Muscle of leg (tissue), 16 donors: ENCODE measurements at places on chromosomes 6 and 20. TPM values are rescaled to one million over a fixed set of nuclear protein-coding genes. Genes with fewer than 3 reads are reported as not detected.
A peak's percentile ranks its signal among the peaks of the same experiment; 100 is the strongest.

ARHGAP40 gene
- under 0.01 TPM for total RNA-seq

RAMACL gene
- 0.71 TPM for total RNA-seq

INSM1 gene
- 0.04 TPM for total RNA-seq

DNA sequence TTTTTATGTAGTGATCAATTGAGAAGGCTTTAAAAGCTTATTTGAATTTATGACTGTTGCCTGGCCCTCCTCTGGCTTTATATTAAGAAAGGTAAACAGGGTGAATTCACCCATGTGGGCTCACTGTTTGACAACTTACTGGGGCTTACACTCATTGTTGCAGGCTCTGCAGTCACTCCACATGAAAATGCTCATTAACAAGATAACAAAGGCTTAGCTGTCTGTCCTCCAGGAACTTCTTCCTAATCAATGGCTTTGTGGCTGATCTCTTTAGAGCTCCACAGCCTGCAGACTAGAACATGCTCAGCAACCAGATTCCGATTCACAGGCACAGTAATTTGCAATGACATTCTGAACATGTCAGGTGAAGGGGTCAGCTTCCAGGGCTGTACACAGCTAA lies 323.2 kb upstream of the MAN1A1 start:
- no peak for DNase-seq

FNDC1 gene
- 73.6 TPM for total RNA-seq

KCNG1 gene
- 0.44 TPM for total RNA-seq

SRMS gene
- total RNA-seq: not detected

TINAG gene
- total RNA-seq: 0.04 TPM

EYA4 gene
- 28.8 TPM for total RNA-seq

PRICKLE4 gene
- 2.6 TPM for total RNA-seq

DNA sequence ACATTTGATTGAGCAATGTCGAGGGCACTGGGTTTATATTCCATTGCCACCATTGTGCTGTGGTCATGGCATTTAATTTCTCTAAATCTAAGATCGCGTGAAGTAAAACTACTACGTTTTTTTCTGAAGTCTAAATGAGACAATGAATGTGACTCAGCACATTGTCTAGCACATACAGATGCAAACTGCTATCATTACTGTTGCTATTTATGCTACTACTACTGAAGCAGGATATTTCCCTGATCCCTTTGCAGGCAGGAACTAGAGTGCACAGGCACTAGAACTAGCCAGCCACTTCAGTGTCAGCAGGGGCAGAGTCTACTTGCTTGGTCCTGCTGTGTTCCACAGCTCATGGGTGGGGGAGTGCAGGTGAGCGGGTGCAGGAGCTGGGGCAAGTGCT lies 449.7 kb downstream of the CDKAL1 start:
- DNase-seq: no peak

DNA sequence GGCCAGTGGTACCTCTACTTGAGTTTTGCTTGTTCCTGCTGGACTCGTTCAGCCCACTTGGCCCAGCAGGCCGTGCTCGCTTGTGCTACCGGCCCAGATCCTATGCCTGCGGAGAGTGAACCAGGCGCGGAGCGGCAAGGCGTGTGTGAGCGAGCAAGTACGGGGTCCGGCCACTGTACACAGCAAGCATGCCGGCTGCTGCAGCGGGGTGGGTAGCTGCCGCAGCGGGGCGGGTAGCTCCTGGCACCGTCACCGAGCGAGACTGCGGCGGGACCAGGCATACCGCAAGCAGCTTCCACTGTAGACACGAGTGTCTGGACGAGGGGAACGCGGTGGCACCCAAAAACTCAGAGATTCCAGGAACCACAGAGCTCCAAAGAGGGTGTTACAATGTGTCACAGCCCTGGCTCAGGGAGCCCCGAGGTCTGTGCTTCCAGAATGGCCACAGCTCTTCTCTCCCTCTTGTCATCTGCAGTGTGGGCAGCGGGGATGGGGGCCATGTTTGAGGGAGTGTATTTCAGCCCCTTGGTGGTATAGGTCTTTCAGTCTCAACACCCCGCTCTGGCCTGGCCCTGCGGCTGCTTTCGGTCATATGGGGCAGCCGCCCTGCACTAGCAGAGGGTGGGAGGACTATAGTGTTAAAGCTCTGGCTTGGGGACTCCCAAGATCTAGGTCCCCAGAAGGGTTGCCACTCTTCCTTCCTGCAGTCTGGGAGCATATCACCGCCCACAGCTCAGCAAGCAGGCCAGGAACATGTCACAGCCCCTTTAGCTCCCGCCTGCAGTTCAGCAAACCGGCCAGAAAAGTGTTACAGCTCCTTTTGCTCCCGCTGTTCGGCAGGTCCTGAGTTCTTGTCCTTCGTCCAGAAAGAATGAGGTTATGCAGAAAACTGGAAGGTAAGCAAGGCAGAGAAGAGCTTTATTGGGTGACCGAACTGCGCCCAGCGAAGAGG lies 6.1 kb upstream of the RWDD1 start:
- peak; percentile 17 for DNase-seq

GRCh38 chr6:32153564-32154513 lies at the start of gene PPT2:
PPT2 (plus strand) TSS chr6:32154141; CDS start chr6:32154595, 454 bp downstream.
- DNase-seq: peak; percentile 98

- DNase-seq: no peak
These were observed 111.5 kb downstream of the SESN1 start for GRCh38 chr6:108983151-108983550.

DNA sequence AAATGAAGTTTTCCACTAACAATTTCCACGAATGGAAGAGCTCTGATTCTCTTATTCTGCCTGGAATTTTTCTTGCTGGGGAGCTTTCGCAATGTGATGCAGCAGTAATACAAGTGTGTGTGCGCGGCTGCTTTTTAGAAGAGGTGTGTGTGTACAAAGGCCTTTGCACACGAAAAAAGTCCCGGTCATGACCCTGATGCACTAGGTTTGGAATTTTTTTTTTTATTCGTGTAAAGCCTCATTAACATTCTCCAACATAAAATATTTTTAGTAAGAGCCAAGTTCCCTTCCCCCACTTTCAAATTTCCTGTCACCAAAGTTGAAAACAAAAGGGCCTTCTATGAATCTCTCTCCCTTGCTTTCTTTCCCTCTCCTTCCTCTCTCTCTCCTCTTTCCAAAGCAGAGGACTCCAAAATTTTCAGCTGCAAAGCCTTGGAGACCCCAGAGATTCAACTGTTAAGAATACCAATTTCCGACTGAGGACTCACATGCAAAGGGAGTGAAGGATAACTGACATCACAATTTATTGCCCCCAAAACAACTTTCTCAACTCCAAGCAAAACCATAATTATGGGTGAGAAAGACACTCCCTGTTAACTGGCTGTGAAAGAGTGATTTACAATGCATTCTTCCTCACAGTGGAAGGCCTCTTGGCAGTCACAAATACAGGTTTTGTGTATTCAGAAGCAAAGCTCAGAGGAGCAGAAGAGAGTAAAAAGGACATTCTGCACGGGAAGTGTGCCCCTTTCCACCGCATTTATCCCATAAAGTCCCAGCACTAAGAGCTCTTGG lies 421.2 kb upstream of the JARID2 start:
- peak; percentile 92 for DNase-seq

- no peak for DNase-seq
These were observed 78.7 kb downstream of the PLCB4 start for GRCh38 chr20:9147547-9148024.

DNA sequence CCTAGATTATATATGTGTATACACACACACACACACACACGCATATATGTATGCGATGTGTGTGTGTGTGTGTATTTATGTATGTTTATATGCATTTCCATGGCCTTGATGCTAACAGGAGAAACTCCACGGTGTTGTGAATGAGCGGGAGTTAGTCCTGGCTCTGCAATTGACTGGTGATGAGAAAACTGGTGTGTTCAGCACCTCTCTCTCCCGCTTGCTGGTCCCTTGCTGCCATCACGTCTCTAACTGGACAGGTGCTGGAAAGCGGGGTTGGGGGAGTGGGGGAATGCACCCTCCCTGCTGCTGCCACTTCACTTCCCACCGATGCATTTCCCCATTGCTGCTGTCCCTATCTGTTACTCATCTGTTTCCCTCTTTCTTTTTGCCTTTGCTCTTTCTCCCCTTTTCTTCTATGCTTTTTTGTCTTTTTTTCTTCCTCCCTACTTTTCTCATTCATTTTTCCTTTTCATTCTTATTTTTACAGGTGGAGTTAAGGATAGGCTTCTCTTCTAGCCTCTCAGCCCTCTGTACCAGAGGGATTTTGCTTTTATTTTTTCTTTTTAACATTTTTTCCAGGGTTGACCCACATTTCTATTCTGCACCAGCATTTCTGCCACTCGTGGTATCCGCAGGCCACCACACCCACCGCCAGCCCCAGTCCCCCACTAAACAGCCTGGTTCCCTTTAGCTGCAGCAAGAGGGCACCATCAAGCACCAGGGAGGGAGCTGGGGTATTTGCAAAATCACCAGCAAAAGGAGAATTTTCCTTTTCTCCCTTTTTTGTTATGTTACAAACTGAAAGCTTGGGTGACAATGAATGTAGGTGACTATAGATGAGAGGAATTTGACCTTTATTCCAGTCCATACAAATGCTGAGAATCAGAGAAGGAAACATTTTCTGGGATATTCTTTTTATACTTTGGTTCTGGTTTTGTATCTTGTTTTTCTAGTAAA lies 115.6 kb downstream of the TCP11 start:
- no peak for DNase-seq

- DNase-seq: peak; percentile 10
These were observed 2.3 kb upstream of the ALDH5A1 start for GRCh38 chr6:24492475-24492874.

DNA sequence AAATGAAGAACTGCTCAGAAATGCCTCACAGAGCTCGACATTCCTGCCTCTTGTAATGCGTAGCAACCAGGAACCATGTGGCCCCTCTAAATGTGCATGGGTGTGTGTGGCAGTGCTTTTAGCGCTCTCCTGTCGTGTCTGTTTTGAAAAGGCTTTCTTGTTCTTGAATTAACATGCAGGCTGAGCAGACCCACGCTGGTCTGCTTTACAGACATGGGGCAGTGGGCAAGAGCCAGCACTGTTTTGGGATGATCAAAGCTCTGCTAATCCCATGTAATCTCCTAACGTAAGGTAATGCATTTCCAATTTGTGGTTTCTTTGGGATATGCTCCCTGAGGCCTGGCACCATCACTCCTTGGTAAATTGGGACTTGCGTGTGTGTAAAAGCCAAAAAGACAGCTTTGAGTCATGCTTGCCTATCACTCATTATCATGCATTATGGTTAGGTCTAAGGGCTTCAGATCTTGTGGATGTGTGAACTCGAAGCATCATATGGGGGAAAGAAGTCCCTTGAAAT lies 11.8 kb downstream of the RIPOR2 start:
- DNase-seq: no peak

DNA sequence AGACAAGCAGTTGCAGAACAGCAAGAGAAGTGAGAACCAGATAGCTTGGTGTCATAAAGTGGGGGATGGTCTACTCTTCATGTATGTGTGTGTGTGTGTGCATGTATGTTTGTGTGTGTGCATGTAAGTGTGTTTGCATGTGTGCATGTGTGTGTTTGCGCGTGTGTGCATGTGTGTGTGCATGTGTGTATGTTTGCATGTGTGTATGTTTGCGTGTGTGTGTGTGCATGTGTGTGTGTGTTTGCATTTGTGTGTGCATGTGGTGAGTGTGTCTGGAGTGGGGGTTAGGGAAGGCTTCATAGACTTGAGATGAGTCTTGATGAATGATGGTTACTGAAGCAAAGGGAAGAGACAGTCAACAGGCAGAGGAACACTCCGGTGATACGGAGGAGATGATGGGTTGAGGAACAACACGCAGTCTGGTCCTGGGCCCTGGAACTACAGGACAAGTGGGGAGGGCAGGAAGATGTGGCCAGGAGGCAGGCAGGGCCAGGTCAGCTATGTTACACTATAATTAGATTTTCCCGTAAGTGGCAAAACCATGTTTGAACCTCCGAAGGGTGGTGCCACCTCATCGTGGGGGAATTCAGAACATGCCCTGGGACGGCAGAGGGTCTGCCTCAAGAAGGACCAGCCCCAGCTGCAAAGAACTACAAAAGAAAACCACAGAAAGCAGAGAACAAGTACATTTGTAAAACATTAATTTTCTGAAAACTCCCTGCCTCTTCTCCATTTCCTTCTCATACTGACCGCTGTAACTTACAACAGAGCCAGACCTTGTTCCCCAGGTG lies 38.7 kb upstream of the PDE10A start:
- no peak for DNase-seq

DNA sequence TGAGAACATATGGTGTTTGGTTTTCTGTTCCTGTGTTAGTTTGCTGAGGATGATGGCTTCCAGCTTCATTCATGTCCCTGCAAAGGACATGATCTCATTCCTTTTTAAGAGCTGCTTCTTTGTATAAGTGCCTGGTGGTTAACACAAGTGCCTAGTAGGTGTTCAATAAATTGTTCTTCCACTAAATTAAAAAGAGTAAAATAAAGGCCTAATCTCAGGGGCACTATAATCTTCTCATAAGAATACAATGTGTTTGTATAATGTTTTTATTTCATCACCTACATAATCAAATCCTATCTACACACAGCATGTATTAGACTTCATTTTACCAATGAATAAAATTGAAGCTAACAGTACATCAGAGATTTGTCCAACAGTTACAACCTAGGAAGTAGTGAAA lies 252.7 kb downstream of the KHDC1L start:
- no peak for DNase-seq

PLEKHG1 gene
- total RNA-seq: 13.4 TPM

DNA sequence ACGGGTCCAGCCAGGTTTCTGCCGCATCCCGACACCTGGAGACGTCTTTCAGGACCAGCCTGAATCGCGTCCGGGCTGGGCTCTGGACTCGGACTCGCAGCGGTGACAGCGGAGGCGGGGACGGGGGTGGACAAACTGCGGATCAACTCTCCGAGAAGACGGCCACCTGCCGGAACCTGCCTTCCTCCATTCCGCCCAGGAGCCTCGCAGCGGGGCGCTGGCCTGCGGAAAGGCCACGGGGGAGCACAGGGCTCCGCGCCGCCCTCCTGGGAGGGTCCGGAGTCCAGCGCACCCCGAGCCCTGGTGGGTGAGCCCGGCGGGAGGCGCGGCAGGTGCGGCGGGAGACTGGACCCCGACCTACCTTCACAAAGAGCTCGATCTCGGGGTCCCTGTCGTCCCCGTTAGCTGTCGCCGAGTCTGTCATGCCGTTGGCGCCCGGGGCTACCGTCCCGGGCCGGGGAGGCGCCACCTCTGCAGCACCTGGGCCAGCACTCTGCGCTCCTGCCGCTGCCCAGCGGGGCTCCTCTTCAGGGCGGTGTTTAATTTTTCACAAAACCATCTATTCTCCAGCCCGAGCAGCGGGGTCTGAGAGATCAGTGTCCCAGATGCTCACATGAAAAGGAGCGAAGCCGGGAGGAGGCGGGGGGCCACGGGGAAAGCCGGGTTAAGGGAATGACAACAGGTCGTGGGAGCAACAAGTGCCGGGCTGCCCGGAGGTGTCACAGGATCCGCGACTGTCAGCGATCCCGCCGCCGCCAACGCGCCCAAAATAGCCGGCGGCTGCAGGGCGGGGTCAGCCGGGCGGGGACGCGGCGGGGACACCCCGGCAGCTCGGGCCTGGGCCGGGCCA lies at the start of gene CLIC5:
TSS of gene CLIC5 (minus strand) at position 742 of the 850 bp plus-strand sequence. CDS start at position 424, 318 bp downstream.
- peak; percentile 33 for DNase-seq

TMC2 gene
- not detected for total RNA-seq

TBC1D7 gene
- total RNA-seq: 15.6 TPM

DNA sequence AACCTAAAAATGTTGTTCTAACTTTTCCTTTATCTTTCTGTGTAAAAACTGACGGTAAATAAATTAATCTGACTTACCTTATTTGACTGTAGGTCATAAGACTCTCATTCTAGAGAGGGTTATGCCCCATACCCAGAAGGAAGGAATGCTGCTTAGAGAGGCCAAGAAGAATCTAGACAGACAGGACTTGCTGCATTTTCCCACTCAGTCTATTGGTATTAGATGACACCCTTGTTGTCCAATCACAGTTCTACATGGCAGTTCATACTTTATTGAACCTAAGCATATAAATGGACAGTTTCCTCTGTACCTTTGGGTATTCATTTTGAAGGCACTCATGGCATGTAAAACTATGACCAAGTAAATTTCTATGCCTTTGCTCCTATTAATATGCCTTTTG lies 359.6 kb upstream of the ID4 start:
- DNase-seq: no peak

TFB1M gene
- 14.8 TPM for total RNA-seq

EDN3 gene
- total RNA-seq: 17.9 TPM
